ENCODE measurements at places on chromosomes 5 and 9.

GRCh38 chr5:34550247-34550646, 105.9 kb upstream of the RAI14 start:
- DNase-seq = no peak

DNA sequence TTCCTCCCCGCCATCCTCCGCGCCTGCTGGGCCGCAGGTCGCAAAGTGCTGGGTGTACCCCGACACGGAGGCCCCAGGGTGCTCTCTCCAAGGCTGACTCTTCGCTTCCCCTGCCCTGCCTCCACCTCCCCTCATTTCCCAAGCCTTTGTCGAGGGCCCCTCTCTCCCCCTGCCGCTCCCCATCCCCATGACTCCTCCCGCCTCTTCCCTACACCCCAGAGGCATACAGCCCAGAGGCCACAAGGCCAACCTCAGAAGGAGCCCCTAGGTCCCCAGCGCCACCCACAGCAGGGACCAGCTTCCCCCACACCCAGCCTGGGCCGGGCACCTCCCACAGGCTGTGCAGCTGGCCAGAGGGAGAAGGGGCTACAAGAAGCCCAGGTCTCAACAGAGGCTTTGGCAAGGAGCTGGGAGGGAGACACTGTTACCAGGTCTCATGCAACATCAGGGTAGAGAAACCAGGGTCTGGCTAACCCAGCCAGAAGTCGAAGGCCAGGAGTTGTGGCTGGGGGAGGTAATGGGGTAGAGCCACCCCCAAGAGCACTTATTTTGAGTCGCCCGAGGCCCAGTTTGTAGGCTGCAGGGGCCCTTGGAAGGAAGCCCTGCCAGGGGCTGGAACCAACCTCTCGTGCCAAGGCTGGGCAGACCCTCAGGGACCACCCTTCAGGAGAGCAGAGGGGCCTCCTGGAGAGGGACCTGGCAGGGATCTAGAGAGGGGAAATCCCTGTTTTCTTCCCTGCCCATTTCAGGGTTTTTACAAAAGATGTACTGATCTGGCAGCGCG, 24.5 kb upstream of the SARDH start:
- no peak for DNase-seq

DNA sequence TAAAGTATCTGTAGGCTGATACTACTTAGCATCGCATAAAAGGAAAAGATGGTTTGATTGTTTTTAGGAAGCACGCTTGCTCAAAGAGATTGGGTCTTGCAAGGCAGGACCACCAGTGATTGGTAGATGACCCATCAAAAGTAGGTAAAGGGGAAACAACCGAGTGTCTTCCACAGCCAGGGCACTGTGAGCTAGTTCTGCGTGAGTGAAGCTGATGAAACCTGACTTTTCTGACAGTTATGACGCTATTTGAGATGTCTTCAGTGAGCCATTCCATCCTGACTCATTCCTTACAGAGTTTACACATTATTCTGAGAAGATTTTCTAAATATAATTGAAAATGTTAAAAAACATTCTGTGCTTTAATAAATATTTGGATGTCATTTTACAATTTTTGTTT, 49.7 kb downstream of the BASP1 start:
- DNase-seq = no peak

DNA sequence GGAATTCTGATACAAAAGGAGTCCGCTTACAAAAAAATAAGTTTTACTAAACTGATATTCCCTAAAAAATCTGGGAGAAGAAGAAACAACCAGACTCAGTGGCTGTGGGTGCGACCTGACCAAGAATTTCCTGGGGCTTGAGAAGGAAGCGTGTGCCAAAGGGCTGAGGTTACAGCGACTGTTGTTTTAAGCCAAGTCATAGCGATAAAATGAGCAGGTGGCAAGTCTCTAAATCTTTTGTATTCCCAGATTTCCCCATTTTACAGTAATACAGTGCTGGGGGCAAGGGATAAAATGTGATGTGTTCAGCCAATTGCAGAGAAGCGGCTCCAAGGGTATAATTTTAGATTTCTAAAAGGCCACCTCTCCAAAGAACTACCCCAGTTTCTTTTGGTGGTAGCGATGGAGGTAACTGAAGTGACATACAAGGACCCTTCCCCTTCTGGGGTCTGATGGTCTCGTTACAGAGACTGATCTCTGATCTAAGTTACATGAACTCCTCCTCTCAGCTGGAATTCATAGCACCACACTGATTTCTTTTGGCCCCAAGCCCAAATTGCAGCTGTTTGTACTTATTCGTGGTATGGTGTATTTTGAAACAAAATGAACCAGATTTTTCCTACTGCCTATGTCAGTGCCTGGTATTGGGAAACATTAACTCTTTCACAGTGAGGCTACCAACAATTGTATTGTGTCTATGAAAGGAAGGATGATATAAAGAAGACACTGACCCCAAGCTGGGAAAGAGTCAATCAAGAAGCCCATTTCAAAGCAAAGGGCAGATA, 41.6 kb downstream of the LPAR1 start:
- no peak for DNase-seq

GRCh38 chr9:35748858-35749514, at the start of the genes GBA2 and RGP1:
Gene GBA2, minus strand, starts transcription at chr9:35749228. Its CDS starts 524 bp downstream, at chr9:35748704.
Gene RGP1, plus strand, starts transcription at chr9:35749287. Its CDS starts 469 bp downstream, at chr9:35749756.
- peak; percentile 61 for DNase-seq

- DNase-seq = no peak
These were observed 60.6 kb downstream of the HSD17B3 start for GRCh38 chr9:96241391-96241809.

- no peak for DNase-seq
These were observed 752.8 kb upstream of the ADAMTS16 start for GRCh38 chr5:4387290-4387689.

GRCh38 chr5:160064995-160065614, 54.1 kb downstream of the PWWP2A start:
- no peak for DNase-seq

DNA sequence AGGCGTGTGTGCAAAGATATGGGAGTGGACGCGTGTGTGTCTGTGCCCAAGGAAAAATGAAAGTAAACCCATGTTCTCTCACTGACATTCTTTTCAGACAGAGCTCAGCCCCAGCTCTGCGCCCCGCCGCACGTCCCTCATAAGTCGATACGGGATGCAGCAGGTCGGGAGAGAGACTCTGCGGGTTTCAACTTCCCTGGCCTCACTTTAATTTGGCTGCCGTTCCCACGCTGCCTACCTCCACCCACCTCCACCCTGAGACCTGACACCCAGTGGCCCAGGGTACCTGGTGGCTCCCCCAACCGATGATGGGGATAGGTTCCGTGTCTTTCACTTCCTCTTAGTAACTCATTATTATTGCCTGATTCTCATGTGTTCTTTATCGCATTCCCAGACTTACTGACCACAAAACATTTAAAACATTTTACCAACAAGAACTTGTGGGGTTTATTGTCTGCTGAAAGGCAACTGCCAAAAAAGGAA, 19.4 kb downstream of the LHX2 start:
- no peak for DNase-seq

DNA sequence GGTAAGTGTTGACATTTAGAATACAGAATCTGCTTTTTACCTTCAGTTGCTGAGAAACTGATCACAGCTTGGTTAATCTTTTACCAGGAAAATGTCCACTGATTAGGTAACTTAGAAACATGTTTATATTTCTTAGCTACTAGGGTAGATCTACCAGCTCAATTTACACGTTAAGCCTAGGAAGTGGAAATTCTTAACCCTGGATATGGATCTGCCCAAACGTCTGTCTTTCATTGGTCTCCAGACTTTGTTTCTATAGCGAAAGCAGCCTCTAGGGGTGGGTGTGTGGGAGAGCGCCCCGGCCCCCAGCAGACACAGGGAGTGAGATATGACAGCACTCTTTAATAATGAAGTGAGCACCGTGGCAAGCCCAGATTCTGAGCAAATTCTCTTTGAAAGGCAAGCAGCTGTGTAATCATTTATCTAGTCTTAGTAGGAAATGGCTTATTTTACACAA, 141.6 kb upstream of the ZNF608 start:
- DNase-seq = no peak

DNA sequence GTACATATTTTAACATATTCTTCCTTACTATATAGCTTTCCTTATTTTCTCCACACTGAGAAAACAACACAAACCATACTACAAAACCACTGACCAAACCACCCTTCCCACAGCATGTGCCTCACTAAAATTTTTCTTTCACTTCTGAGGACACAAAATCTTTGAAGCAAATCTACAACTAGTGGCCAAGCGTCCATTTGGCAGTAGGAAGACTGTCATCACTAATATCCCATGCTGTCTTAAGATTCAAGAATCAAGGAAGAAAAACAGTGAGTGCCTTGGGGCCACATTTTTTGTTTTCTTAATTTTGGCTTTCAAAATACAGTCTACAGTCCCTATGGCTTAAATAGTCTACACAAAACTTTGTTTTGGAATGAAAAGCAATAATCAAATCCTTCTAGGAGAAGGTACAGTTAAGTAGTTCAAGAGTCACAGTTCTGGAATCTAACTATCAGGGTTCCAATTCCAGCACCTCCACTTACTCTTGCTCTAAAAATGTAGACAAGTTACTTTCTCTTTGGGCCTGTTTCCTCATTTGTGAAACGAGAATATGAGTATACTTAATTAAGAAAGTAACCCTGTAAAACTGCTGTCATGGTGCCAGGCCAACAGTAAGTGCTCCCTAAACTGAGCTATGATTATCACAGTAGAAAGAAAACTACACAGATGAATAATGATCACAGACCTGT, 227.9 kb downstream of the BNC2 start:
- no peak for DNase-seq

DNA sequence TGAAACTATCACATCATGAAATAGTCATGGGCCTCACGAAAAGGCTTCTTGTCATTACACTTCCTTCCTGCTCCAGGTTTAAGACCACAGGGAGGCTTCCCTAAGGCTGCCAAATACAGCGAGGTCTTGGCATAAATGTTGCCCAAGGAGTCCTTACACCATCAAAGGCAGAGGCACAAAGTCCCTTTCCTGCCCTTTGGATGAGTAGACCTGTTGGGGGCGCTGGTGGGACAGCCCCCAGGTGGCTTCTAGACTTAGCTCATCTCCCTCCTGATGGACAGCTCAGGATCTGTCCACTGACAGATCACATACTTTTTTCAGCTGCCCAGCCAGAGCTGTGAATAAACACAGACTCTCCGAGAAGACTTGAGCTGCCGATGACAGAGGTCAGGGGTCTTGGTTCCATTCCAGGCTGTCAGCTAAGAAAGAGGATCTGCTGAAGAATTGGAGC, 15.5 kb upstream of the MEGF9 start:
- DNase-seq = no peak

- no peak for DNase-seq
These were observed 662.4 kb upstream of the PTPRD start for GRCh38 chr9:11275158-11275695.

DNA sequence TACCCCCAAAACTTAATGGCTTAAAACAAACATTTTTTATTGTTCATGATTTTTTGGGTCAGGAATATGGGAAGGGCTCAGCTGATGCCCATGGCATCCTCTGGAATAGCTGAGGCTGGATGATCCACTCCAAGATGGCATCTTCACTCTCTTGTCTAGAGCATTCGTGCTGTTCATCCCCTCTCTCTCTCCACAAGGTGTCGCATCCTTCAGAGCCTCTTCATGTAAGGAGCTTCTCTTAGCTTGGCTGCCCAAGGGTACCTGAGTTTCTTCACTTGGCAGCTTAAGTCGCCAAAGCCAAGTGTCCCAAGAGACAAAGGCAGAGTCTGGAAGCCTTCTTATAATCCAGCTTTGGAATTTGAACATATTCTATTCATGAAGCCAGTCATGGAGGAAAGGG, 294.7 kb downstream of the CHSY3 start:
- no peak for DNase-seq

GRCh38 chr5:177482359-177482795, 8.9 kb upstream of the DBN1 start:
- no peak for DNase-seq

- no peak for DNase-seq
These were observed 42.6 kb downstream of the NACC2 start for GRCh38 chr9:136052472-136052880.

GRCh38 chr5:132355140-132355765, 14.3 kb upstream of the SLC22A5 start:
- no peak for DNase-seq

- DNase-seq = no peak
These were observed 9.9 kb downstream of the S100Z start for GRCh38 chr5:76859591-76860247.

DNA sequence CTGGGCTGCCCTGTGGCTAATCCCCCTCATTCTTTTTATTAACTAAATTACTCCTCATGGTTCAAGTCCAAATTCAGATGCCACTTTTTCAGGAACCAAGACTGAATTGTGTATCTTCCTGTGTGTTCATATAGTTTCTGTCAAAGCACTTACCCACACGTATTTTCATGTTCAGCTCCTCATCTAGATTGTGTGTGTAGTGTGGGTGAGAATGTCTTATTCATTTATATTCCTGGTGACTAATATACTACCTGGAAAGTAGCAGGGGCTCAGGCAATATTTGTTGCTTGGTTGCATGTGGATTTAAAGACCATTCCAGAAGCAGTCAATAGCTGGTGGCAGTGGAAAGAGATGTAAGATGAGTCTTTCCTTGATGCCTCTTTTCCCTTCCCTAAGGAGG, 48.5 kb upstream of the SRP19 start:
- no peak for DNase-seq

DNA sequence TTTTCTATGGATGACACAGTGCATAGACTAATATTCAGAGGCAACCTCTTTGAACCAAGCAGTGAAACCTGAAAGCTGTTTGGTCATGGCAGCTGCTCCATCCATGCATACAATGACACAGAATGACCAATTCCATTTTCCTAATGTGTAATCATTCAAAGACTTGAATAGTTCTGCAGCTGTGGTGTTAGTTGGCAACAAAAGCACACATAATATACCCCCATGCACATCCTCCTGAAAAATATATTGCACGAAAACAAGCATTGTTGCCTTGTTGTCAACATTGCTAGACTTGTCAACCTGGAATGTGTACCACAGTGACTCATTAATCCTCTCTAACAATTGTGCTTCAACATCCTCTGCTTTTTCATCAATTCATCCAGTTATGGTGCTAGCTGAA, 71.0 kb upstream of the SEMA6A start:
- no peak for DNase-seq

- DNase-seq = no peak
These were observed 259.2 kb downstream of the ARRDC3 start for GRCh38 chr5:91123901-91124300.

DNA sequence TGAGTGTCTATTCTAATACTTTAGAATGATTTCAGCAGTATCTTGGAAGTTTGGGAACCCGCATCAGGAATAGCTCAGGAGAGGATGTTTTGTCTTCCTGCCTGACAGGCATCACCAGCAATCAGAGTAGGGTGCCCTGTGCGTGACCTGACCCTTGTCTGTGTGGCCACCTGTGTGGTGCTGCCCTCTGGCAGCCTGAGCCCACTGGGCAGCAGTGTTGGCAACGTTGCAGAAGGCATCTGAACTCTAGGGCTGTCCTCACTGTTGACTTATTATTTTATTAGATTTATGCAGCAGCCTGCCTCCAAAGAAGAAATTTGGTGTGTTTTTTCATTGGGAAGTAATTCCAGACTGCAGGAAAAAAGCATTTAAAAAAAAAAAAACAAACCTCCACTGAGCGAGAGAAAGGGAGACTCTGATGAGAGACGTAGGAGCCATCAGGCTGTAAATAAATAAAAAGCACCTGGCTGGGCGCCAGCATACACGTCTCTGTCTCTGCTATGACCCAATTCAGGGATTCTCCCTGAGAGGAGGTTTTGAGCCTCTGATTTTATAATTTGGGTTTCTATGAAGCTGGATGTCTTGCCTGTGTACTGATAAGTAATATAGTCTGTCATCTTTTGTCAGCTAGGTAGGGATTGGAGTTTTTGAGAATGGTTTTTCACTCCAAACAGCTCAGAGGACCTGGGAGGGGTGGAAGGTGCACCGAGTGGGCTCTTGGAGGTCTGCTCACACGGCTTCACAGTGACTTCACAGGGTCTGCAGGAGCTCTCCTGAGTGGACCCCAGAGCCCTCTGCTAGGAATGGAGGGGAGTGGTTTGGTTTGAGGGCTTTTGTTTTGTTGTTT, 49.0 kb downstream of the FAM78A start:
- no peak for DNase-seq

Data from activated gamma-delta T cell (primary cell).